ENCODE measurements at places on chromosomes 7 and 10. TPM values are rescaled to one million over a fixed set of nuclear protein-coding genes. Genes with fewer than 3 reads are reported as not detected.
A peak's percentile ranks its signal among the peaks of the same experiment; 100 is the strongest.

RBM20 gene
- 0.41 TPM for total RNA-seq

DNA sequence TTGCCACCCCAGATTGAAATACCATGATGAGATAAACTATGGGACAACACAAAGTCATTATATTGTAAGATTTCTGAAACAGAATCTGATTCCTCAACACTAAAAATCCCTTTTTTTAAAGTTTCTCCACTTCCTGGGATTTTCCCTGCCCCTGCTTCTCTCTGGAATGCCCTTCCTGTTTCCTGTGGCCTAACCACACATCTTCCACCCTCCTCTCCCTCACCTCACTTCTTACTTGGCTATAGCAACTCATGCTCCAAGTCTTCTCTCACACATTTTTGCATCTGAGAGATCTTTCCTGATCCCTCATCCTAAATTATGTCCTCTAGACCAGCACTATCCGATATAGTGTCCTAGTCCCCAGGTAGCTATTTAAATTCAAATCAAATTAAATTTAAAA, 4.1 kb upstream of the RELN start:
- H3K4me3 ChIP-seq, result no peak overlapping the region
- H3K4me1 ChIP-seq, result peaks cover 4% of the 10 kb centered on the region
- H3K27me3 ChIP-seq, result peaks cover 31% of the 10 kb centered on the region

- H3K27me3 ChIP-seq, result no peaks in the 10 kb centered on the region
- H3K4me3 ChIP-seq, result no peak overlapping the region
- H3K27ac ChIP-seq, result no peak overlapping the region
- no peak for DNase-seq
- no peaks in the 10 kb centered on the region for H3K36me3 ChIP-seq
Observed at GRCh38 chr7:93551063-93551895, 23.2 kb downstream of the CALCR start.

CUZD1 gene
- 0.78 TPM for total RNA-seq

MEIG1 gene
- not detected for total RNA-seq

DNA sequence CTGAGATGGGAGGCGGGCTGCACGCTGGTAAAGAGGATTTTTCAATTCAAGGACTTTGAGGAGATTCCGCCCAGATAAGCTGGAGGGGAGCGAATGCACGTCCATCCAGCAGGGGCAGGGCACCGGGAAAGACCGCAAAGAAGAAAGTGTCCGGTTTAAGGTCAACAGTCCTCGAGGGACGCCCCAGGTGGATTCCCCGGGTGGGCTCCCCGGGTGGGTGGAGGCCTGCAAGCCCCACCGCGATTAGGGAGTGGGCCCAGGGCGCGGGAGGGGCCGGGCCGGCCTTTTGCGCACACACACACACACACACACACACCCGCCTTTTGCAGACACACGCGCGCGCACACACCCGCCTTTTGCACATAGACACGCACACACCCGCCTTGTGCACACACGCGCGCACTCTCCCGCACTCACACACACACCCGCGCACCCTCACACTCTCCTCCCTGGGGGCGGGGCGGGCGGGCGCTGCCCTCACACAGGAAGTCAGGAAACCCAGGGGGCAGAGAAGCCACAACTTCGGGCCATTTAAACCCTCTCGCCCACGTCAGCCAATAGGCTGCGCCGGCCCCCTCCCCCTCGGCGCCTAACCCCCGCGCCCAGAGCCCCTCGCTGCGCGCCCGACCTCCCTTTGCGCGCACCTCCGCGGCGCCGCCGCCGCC, 615 bp downstream of the ARHGAP12 start:
- H3K4me1 ChIP-seq, result peaks cover 41% of the 10 kb centered on the region
- peak overlapping the region; percentile 91 for H3K27ac ChIP-seq
- no peaks in the 10 kb centered on the region for H3K36me3 ChIP-seq
- peak; percentile 81 for DNase-seq

- H3K27ac ChIP-seq, result no peak overlapping the region
- H3K4me3 ChIP-seq, result no peak overlapping the region
- no peak for DNase-seq
- no peaks in the 10 kb centered on the region for H3K36me3 ChIP-seq
- H3K27me3 ChIP-seq, result no peaks in the 10 kb centered on the region
Observed at GRCh38 chr10:55813451-55814170, 547.4 kb downstream of the ZWINT start.

DNA sequence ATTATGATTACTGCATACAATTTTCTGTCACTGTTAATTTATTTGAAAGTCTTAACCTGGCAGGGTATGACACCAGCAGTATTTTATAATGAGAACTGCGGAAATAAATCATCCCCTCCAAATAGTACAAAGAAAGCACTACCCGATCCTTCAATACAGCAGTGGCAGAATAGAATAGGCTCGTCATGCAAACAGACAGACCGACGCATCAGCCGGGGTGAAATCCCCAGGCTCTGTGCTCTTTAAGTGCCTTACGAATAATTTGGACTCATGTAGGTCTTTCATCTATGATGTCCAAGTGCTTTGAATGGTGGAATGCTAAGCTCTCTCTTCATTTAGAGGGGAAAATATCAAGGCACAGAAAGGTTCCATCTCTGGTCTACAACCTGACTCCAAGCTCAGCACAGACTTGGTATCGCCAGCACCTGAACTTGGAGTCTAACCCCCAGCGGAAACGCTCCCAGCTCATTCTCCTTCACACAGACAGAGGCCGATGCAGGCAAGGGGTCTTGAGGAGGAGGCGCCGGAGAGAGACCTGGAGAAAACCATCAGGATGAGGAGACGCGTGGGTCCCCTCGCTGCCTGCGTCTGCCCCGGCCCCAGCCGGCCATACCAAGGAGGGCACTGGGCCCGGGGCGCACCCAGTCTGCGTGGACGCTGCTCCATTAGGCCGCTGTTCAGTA, 568.1 kb upstream of the MKI67 start:
- H3K4me3 ChIP-seq, result no peak overlapping the region
- DNase-seq, result no peak
- no peaks in the 10 kb centered on the region for H3K36me3 ChIP-seq
- H3K27ac ChIP-seq, result no peak overlapping the region
- H3K4me1 ChIP-seq, result no peaks in the 10 kb centered on the region

GRCh38 chr7:150368096-150368883, at the start of gene REPIN1:
Gene REPIN1, plus strand, starts transcription at chr7:150368822. Its CDS starts 890 bp downstream, at chr7:150369712.
- H3K27me3 ChIP-seq, result no peaks in the 10 kb centered on the region
- DNase-seq, result peak; percentile 97
- peaks cover 24% of the 10 kb centered on the region for H3K4me1 ChIP-seq
- peak within 1 kb of the TSS; percentile 85 for H3K4me3 ChIP-seq
- H3K36me3 ChIP-seq, result peaks cover 29% of the 10 kb centered on the region

- H3K27ac ChIP-seq, result no peak overlapping the region
- H3K4me3 ChIP-seq, result no peak overlapping the region
- DNase-seq, result no peak
- no peaks in the 10 kb centered on the region for H3K4me1 ChIP-seq
Observed at GRCh38 chr7:19368491-19368925, 223.3 kb upstream of the FERD3L start.

- H3K27ac ChIP-seq, result peak within 1 kb of the TSS; percentile 80
- peaks cover 22% of the 10 kb centered on the region for H3K4me1 ChIP-seq
- no peaks in the 10 kb centered on the region for H3K27me3 ChIP-seq
Observed at GRCh38 chr10:131981429-131982184, at the start of gene BNIP3. Gene BNIP3, minus strand, starts transcription at chr10:131981923. Its CDS starts 117 bp downstream, at chr10:131981806.

SYNPO2L gene
- 5.9 TPM for total RNA-seq

GRCh38 chr10:14385596-14386593, 55.2 kb upstream of the FRMD4A start:
- no peak for DNase-seq
- H3K4me1 ChIP-seq, result no peaks in the 10 kb centered on the region
- H3K27me3 ChIP-seq, result no peaks in the 10 kb centered on the region
- no peak overlapping the region for H3K4me3 ChIP-seq

GRCh38 chr10:80730522-80730921, 192.8 kb downstream of the SH2D4B start:
- no peak for DNase-seq
- H3K27ac ChIP-seq, result no peak overlapping the region
- H3K4me3 ChIP-seq, result no peak overlapping the region
- no peaks in the 10 kb centered on the region for H3K27me3 ChIP-seq

GRCh38 chr7:101386558-101387231, 24.0 kb downstream of the COL26A1 start:
- no peaks in the 10 kb centered on the region for H3K36me3 ChIP-seq
- DNase-seq, result no peak
- H3K4me1 ChIP-seq, result no peaks in the 10 kb centered on the region
- no peak overlapping the region for H3K27ac ChIP-seq

DNA sequence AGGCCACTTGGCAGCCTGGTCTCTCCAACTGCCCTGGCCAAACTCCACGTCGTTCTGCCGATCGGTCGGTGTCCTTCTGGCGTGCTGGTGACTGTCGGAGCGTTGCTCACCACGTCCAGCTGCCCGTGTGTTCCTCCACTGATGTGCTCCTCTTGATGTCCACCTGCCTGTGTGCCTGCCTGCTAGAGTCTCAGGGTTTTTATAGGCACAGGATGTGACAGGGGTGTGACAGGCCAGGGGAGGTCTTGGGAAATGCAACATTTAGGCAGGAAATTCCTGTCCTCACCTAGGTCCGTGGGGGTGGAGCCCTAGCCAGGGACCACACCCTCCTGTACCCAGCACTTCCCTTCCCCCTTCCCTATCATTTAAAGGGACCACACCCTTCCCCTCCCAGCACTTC, 25.2 kb upstream of the CFAP46 start:
- no peaks in the 10 kb centered on the region for H3K36me3 ChIP-seq
- peaks cover 30% of the 10 kb centered on the region for H3K27me3 ChIP-seq
- H3K4me3 ChIP-seq, result no peak overlapping the region

- no peaks in the 10 kb centered on the region for H3K4me1 ChIP-seq
- H3K27me3 ChIP-seq, result no peaks in the 10 kb centered on the region
- H3K27ac ChIP-seq, result no peak overlapping the region
- no peak overlapping the region for H3K4me3 ChIP-seq
- DNase-seq, result no peak
- no peaks in the 10 kb centered on the region for H3K36me3 ChIP-seq
Observed at GRCh38 chr7:21104124-21104500, 317.4 kb upstream of the SP8 start.

PTF1A gene
- not detected for total RNA-seq

DNA sequence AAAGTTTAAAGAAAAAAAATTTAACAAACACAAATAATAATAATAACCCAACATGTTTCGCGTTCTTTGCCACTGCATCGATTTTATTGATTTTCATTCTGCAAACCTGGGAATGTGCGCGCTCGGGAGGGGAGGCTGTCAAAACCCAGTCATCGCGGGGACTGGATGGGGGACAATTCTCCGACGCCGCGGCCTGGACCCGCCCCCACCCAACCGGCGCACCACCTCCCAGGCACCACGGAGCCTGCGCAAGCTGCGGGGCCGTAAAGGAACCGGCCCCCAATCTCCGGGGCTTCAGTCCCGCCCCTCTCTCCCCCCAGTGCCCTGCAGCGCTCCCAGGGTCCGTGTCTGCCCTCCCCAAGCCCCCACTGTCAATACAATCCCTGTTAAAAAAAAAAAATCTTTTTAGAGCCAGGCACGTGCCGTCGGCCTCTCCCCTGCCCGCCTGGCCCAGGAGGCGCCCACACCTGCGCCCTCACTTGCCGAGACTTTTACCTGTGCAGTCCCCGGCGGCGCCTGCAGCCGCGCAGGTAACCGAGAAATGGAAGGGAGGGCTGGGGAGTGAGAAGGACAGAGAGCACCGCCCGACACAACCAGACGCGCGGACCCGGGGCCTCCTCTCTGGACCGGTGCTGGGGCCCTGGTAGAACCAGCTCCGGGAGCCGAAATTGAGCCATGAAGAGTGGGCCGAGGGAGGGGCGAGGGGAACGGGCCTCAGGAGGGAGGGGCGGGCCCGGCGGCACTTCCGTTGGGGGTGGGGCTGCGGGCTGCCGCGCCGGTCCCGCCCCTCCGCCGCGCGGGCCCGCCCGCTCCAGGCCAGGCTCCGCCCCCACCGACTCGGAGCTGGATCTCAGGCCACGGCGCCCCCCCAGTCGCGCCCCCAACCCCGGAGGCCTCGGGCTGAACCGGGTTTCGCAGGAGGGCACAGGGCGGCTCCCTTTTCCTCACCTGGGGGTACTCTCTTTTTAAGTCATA, 7.6 kb upstream of the ZNF503 start:
- peak; percentile 92 for DNase-seq
- no peaks in the 10 kb centered on the region for H3K36me3 ChIP-seq
- peak overlapping the region; percentile 70 for H3K4me3 ChIP-seq
- peak overlapping the region; percentile 96 for H3K27ac ChIP-seq
- H3K4me1 ChIP-seq, result peaks cover 22% of the 10 kb centered on the region
- H3K27me3 ChIP-seq, result peaks cover 6% of the 10 kb centered on the region

GBX1 gene
- not detected for total RNA-seq

DNA sequence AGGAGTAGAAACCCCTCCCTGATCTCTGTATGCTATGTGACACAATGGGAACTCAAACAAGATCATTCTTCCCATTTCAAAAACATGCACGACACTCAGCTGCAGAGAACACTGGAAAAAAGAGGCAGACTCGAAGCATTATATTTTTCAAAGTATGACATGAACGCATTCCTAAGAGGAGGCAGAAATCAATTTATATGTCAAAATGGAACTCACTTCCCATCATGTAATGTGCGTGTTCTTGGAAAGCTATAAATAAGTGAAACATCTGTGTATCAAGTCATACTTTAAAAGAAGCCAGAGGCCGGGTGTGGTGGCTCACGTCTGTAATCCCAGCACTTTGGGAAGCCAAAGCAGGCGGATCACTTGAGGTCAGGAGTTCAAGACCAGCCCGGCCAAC, 142.7 kb downstream of the ICA1 start:
- H3K27ac ChIP-seq, result no peak overlapping the region
- no peaks in the 10 kb centered on the region for H3K4me1 ChIP-seq
- no peak for DNase-seq
- no peaks in the 10 kb centered on the region for H3K27me3 ChIP-seq
- H3K36me3 ChIP-seq, result peaks cover 6% of the 10 kb centered on the region

DNA sequence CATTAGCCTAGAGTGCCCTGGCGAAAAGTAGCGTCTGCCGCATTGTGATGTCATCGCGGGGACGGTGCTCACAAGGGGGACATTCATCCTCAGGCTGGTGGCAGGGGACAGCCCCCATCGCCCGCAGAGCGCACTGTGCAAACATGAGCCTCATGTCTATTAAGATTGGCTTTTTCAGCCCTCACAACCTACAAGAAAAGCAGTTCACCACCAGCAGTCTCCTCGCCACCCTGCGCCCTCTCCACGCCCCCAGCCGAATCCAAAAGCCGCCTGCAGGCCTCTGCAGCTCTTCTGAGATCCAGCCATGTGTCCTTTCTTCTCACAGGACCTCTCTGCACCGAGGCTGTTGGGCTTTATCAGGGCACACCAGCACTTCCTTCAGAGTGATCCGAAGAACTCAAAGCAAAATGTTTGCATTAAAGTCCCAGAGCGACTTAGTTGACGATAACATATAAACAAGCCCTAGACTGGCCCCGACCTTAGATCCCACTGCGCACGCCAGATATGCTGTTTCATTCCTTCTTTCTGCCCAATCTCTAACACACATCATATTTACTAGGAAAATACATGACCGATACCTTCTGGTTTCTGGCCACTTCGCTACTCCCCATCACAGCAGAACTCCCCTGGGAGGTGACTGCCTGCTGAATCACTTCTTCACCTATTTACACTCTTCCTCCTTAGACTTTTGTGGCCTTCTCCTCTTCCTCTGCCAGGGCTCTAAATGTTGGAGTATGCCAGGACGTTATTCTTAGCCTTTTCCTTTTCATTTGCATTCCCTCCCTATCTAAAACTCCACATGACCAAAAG, 206.0 kb upstream of the SH2B2 start:
- H3K4me1 ChIP-seq, result no peaks in the 10 kb centered on the region
- no peaks in the 10 kb centered on the region for H3K27me3 ChIP-seq
- no peak overlapping the region for H3K4me3 ChIP-seq
- no peak overlapping the region for H3K27ac ChIP-seq
- H3K36me3 ChIP-seq, result no peaks in the 10 kb centered on the region
- DNase-seq, result peak; percentile 27

ATRNL1 gene
- 0.93 TPM for total RNA-seq

All from upper lobe of right lung (tissue), 1 donor.